Left ventricle myocardium superior (tissue), 1 donor: ENCODE measurements at places on chromosomes 1 and 21. TPM values are rescaled to one million over a fixed set of nuclear protein-coding genes. Genes with fewer than 3 reads are reported as not detected.
A peak's percentile ranks its signal among the peaks of the same experiment; 100 is the strongest.

The HES2 gene
- total RNA-seq, result not detected

The GBP6 gene
- not detected for total RNA-seq

The HPDL gene
- not detected for total RNA-seq

The RPE65 gene
- total RNA-seq, result not detected

The OR2T29 gene
- total RNA-seq, result not detected

The CFAP141 gene
- total RNA-seq, result not detected

The PLPPR4 gene
- total RNA-seq, result 0.55 TPM

- no peak for DNase-seq
Measured at GRCh38 chr1:209720826-209721225, 16.2 kb downstream of the HSD11B1 start.

GRCh38 chr21:34922479-34922878 lies 126.6 kb downstream of the RUNX1 start:
- DNase-seq, result no peak

GRCh38 chr1:60073605-60074278 lies at the start of gene C1orf87:
Gene C1orf87, minus strand, starts transcription at chr1:60073770. Its CDS starts 1,127 bp downstream, at chr1:60072643.
- peak; percentile 24 for DNase-seq

GRCh38 chr1:191714845-191715244 lies 443.4 kb upstream of the RGS18 start:
- no peak for DNase-seq

GRCh38 chr1:177927021-177927596 lies 42.7 kb downstream of the SEC16B start:
- no peak for DNase-seq

- DNase-seq, result no peak
Measured at GRCh38 chr1:154572468-154573167, 5.0 kb downstream of the CHRNB2 start.

DNA sequence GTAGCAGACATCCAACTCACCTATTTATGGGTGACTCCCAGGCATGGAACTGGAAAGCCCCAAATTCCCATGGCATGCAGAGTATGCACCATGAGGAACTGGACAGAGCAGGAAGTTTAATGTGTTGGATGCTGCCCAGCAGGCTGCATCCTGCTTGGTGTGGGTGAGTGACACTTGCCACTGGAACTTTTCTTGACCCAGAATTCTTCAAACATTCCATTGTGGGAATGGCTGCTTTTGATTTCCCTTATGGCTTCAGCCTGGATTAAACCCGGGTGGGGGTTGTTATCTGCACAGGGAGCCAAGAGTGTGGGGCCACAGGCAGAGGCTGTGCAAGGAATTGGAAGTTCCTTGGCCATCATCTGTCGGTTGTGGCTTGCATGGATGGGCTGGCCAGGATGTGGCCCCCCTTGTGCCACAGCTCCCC lies 26.9 kb upstream of the BACE2 start:
- no peak for DNase-seq

GRCh38 chr1:187092104-187092503 lies 263.4 kb downstream of the PLA2G4A start:
- DNase-seq, result no peak

DNA sequence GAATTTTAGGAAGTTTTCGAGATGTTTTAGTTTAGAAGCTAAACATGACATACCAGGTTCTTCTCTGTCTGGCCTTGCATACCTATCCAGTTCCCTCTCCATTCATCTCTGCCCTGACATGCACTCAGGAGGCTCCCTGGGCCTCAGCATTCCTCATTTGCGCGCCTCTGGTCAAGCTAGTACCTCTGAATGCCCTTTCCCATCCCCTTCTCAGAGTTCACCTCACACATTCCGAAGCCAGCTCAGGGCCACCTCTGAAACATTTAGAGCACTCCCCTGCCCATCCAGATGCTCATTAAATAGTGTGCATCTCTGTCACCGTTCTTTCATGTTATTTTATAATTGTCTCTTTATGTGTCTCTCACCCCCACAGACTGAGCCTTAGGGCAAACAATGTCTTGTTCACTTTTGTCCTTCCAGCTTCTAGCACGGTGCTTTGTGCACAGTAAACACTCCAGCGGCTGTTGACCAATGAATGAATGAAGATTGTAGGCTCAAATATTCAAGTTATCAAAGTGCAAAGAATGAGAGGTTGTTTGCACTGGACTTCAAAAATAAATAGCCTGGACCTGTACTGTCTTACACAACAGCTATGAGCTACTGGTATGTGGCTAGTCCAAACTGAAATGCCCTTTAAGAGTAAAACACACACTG lies 1.2 kb upstream of the DHCR24 start:
- DNase-seq, result no peak

- DNase-seq, result no peak
Measured at GRCh38 chr21:40640266-40640789, 206.6 kb downstream of the DSCAM start.

GRCh38 chr1:155966135-155966534 lies 12.2 kb downstream of the ARHGEF2 start:
- no peak for DNase-seq

- DNase-seq, result peak; percentile 17
Measured at GRCh38 chr1:41509270-41509671, 24.8 kb upstream of the EDN2 start.

- no peak for DNase-seq
Measured at GRCh38 chr1:45833361-45833760, 29.9 kb downstream of the MAST2 start.

DNA sequence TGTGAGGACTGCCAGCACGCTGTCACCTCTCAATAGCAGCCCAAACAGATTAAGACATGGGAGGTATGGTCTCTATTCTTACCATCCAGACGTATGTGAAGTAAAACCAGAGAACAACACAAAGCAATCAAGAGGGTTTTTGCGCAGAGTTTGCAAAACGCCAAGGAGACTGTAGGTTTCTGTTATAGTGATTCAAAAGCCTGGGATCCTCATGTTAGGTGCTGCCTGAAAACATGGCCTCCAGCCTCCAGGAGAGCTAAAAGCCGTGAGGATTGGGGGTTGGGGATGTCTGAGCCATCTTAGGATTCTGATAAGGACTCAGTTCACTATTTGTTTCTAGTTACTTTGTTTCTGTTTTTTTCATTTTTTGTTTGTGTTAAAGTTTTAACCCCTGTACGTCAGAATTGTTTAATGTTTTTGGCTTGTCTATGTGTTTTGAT lies 4.2 kb upstream of the CCT8 start:
- no peak for DNase-seq

- DNase-seq, result no peak
Measured at GRCh38 chr1:52332411-52332810, 33.6 kb downstream of the CC2D1B start.

DNA sequence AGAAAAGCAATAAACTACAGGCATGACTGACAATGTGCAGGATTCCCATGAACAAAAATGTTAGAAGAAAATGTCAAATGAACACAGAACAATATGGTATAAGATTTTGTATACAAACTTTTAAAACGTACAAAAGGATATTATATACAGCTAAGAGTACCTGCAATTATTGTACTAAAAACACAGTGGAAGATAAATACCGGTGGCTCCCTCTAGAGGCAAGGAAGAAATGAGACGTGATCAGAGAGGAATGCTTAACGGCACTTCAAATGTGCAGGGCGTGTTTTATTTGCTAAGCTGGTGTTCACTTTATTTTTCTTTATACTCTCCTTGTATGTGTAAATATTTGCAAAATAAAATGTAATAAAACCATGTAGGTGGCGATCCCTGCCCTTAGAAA lies 191.8 kb upstream of the SAMSN1 start:
- no peak for DNase-seq

GRCh38 chr1:61914823-61915482 lies 172.7 kb downstream of the PATJ start:
- DNase-seq, result no peak

GRCh38 chr1:214840356-214840755 lies 237.4 kb downstream of the CENPF start:
- no peak for DNase-seq

- DNase-seq, result no peak
Measured at GRCh38 chr1:158153746-158154444, 26.8 kb upstream of the CD1D start.

GRCh38 chr1:235051521-235051920 lies 77.1 kb downstream of the TOMM20 start:
- DNase-seq, result peak; percentile 69

GRCh38 chr1:40143891-40144575 lies 17.2 kb upstream of the RLF start:
- DNase-seq, result no peak

- no peak for DNase-seq
Measured at GRCh38 chr1:106568201-106568974, 488.1 kb upstream of the PRMT6 start.

DNA sequence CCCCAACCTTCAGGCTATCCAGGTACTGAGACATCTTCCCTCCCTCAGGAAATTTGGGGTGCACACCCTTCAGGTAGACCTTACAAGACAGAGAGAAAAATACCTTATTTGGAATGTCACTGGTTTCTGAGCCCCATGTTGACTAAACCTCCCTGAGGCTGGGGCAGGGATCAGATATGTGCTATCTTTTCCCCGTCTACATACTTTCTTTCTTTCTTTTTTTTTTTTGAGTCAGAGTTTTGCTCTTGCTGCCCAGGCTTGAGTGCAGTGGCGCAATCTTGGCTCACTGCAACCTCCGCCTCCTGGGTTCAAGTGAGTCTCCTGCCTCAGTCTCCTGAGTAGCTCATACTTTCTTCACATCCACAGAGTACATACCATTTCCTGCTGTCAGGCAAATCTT lies 1.6 kb downstream of the CYB5R1 start:
- DNase-seq, result no peak

DNA sequence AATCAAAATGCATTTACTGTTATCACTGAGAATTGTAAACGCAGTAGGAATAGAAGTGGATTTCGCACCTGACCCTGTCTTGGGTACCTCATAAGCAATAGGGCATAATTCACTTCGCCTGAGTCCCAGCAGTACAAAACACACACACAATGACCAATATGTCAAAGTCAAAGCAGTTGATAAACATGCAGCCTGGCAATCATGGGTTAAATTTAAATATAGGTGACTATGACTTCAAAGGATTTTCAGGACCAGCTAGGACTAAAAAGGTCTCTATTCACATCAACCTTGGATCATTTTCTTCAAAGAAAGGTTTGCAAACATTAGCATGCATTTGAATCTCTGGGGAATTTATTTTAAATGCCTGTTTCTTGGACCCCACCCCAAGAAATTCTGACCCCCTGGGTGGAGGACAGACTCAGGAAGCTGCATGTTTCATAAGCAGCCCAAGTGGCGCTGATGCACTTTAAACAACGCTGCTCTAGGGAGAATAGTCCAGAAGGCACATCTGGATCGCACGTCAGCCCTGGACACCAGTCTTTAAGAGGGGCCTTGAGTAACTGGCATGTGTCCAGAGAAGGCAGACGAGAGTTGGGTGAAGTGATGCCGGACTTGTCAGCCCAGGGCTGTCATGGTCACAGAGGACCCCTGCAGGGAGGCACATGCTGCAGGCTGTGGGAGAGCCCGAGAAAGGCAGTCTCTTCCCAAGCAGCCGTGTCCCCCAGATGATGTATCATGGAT lies 55.7 kb upstream of the EFHD2 start:
- no peak for DNase-seq

GRCh38 chr1:25616987-25617624 lies 515 bp downstream of the MAN1C1 start:
- no peak for DNase-seq

DNA sequence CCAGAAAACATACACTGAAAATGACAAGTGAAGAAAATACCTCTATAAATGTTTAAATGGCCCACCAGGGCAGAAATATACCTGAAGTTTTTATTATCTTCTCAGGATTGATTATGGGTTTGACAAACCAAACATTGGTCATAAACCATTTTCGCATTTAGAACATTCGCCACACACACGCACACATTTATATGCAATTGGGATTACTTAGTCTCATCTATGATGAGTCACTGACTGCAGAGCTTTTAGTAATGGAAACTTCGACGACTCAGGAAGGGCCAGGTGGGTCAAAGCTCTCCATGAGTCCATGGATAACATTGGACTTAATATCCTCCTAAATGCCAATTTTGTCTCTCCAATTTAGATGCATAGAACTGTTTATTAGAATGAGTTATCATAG lies 16.9 kb downstream of the NRDC start:
- no peak for DNase-seq

GRCh38 chr1:237736372-237737029 lies 154.2 kb downstream of the ZP4 start:
- DNase-seq, result no peak

DNA sequence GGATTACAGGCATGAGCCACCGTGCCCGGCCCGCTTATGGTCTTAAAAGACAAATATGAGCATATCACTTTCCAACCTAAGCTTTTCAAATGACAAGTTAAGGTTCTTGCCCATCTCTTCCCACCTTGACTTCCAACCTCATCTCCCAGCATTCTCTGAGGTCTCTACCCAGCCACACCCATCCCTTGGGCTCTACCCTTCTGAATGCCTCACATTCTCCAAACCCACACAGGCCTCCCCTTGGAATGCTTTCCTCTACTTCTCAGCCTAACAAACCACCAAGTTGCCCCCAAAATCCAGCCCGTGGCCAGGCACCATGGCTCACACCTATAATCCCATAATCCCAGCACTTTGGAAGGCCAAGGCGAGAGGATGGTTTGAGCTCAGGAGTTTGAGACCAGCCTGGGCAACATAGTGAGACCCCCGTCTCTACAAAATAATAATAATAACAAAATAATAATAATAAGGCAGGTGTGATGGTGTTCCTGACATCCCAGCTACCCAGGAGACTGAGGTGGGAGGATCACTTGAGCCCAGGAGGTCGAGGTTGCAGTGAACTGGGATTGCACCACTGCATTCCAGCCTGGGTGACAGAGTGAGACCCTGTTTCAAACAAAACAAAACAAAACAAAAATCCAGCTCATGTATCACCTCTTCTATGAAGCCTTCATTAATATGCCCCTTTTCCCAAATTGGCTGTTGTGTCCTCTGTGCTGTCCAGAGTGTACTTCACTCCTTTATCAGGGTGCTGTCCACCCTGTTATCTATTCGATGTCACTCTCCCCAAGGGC lies 11.2 kb downstream of the DCST2 start:
- peak; percentile 23 for DNase-seq

GRCh38 chr1:53324321-53324720 lies 3.5 kb downstream of the LRP8 start:
- DNase-seq, result no peak

DNA sequence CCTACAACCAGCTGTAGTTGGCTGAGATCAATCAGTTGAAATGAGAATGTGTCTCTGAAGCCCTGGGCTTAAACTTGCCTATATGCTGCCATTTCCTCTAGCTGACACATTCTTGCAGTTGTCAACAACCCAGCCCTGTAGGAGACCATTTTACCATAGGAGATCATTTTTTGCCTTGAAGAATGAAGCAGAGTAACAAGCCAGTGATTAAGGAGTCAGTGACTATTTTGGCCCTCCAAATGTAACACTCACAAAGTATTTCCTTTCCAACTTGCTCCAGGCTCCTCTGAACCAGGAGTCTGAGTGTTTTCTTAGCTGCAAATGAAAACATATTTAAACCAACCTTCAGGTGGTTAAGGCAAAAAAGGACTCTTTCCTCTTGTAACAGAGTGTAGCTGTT lies 183.5 kb downstream of the ZZZ3 start:
- no peak for DNase-seq
